ENCODE measurements at places on chromosomes 2 and 18.

GRCh38 chr2:51219468-51219867 lies 187.5 kb upstream of the NRXN1 start:
- DNase-seq = peak; percentile 70

- DNase-seq = no peak
These were observed 116.5 kb upstream of the NEDD4L start for GRCh38 chr18:57927511-57927910.

DNA sequence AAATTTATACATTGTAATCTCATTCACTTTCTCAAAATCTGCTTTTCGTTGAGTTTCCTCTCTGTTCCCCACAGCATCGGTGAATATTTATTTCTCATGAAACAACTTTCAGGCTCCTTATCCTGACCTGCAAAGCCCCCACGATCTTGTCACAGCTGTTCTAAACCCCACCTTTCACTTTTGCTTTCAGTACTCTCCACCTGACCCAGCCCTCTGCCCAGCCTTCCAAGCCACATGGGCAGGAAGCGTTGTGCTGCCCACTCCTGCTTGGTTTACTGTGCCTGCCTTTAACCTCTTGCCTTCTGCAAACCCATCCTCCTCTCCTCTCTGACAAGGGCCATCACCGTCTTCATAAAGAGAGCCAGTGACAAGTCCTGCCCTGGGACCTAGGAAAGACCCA lies 262.5 kb downstream of the GALR1 start:
- DNase-seq = no peak

DNA sequence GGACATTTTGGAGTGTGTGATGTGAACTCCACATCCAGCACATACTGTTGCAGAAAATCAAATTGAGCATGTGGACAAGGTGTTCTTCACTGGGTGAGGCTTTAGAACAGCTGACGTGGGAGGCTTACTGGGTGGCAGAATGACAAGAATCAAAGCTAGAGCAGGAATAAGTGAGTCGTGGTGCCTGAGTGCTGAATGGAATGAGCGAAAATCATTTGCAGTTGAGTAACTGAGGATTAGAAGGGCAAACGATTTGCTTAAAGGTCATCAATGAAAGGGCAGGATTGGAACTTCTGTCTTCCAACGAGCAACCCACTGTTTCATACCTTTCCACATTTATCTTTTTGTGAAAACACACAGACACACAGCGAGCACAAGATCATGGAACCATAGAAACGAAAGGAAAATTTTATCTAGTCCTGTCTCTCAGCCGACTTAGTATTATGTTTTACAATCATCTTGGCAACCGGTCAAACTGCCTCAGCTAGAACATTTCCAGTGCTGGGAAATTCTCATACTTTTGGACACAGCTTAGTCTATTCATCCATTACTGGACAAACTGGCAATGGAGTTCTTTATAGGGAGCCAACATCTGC lies 7.2 kb upstream of the DAW1 start:
- no peak for DNase-seq

- DNase-seq = no peak
These were observed 23.7 kb downstream of the LBH start for GRCh38 chr2:30255026-30255425.

DNA sequence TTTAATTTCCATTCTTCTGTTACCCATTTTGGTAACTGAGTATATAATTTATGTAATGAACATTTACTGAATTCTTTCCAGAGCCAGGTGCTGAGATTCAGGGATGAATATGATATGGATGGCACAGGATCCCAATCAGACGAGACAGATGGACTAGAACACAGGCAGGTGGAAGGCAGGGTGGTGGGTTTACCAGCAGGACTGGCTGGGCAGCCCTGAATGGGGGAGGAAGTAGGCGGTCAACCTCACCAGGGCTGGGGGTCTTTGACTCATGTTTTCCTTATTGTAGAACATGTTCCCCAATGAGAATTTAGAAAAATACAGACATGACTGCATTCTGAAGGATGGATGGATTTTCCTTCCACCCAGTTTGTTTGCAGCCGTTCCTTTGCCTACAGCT lies 80.3 kb downstream of the CIB4 start:
- DNase-seq = no peak

- no peak for DNase-seq
These were observed 1315.1 kb upstream of the DDX18 start for GRCh38 chr2:116499389-116499788.

DNA sequence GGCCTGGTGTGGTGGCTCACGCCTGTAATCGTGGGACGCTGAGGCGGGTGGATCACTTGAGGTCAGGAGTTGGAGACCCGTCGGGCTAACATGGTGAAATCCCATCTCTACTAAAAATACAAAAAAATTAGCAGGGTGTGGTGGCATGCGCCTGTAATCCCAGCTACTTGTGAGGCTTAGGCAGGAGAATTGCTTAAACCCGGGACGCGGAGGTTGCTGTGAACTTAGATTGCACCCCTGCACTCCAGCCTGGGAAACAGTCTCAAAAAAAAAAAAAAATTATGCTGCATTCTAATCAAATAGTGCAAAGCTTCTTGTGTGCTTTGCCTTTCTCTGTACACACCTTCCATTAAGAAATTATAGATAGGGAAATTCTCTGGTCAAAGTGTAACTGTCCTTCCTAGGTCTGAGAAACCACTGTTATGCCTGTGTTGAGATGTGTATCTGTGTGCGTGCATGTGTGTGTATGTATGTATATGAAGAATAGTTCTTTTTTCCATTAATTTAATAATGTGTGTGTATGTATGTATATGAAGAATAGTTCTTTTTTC lies 2.5 kb downstream of the CD28 start:
- no peak for DNase-seq

DNA sequence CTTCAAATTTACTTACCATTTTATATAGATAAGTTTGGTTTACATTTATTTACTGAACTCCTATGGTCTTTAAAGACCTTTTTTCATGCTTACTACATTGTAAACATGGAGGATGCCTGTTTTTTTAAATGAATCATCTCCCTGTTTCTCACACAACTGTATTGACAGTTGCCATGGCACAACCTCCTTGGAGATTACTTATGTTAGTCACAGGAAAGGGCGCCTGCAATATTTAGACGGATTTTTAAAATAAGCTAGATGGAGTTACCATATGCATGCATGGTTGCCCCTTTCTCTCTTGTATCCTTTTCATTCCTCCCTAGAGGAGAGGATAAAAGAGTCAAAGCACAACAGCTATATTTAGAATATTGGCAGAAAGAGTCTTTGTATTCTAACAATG lies 34.8 kb upstream of the CCDC102B start:
- peak; percentile 84 for DNase-seq

GRCh38 chr2:27117995-27118524 lies 868 bp downstream of the CGREF1 start:
- DNase-seq = no peak

GRCh38 chr2:239273280-239274234 lies 127.3 kb downstream of the HDAC4 start:
- DNase-seq = no peak

GRCh38 chr2:15780234-15780633 lies 160.1 kb upstream of the MYCN start:
- no peak for DNase-seq

DNA sequence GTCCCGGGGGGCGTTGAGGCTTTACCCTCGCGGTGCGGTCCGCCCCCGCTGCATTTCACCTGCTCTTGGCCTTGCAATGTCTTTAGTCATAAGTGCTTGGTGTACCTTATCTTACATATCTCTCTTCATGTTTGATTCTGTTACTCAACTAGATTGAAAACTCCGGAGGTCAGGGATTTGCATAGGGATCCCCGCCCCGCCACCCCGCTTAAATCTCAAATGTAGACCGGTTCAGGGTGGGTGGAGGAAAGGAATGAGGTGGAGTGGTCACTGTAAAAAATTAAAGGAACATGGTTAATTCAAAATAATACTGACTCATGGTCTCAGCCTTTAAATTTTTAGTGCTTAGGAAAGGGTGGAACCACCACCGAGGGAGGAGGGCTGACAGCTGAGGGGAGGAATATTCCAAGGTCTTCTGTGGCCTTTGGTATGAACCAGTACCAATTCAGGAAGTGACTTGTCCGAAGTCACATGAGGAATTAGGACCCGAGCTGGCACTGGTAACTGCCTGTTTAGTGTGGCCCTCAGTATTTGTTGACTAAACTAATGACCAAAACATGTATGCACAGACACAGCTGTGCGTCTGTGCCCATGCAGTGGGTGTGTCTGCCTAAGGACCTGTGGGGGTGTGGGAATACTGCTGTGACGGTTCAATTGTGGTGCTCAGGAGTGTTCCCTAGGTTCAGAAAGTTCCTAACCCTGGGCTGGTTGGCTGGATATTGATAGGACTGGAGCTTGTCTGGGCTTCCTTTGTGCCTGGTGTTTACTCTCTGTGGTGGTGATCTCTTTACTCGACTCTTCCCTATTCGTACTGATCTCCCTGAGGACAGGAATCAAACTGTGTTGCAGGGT lies 1.0 kb downstream of the PLEKHB2 start:
- peak; percentile 65 for DNase-seq

- no peak for DNase-seq
These were observed 101.7 kb downstream of the NRP2 start for GRCh38 chr2:205783872-205784499.
